ENCODE measurements at places on chromosomes 4 and X.

GRCh38 chr4:152628128-152628527 lies 51.7 kb downstream of the TMEM154 start:
- no peak for DNase-seq

DNA sequence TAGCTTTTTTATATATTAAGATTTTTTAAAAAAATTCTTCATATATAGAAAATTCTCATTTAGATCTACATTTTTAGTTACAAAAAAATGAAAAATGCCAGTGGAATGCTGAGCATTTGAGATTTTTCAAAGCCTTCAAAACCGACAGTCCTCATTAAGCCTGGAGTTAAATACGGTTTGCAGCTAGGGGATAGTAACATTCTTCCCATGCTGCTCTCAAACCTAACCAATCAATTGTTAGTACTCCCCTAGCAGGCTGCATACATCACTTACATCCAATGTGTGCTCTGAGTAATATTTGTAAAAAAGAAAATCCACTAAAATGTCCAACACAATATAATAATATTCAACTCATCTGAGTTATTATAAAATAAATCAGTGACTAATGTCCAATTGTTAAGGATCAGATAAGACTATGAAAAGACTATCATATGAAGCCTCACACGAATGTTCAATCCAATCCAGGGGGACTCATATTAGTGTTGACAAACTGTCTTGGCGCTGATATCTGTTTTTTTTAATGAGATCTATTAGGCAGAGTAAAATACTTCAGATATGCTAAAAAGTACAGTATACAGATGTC lies 227.6 kb upstream of the MAB21L2 start:
- no peak for DNase-seq

GRCh38 chrX:107894038-107894437 lies 68.4 kb downstream of the MID2 start:
- peak; percentile 12 for DNase-seq

DNA sequence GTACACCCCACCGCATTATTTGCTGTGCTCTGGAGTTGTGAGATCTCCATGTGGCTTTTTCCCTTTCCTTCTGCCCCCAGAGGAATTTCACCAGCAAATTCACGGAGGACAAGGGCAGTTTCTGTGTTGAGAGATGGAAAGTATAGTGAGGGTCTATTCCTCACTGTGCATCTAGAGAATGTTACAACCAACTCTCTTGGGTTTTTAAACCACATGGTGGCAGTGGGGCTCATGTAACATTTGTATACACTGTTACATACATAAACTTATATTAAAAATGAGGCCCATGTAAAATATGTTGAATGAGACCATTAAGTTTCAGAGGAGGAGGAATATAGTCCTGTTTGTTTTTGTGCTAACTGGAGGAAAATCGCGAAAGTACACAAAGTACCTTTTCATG lies 909 bp upstream of the PRKG2 start:
- DNase-seq = no peak

GRCh38 chr4:80781431-80781830 lies 249.1 kb upstream of the BMP3 start:
- no peak for DNase-seq

Measured in NCI-H774 (cell line).